ENCODE measurements at places on chromosomes 4 and X. TPM values are rescaled to one million over a fixed set of nuclear protein-coding genes. Genes with fewer than 3 reads are reported as not detected.

CDKL2 gene
- 1.1 TPM for total RNA-seq

RAP1GDS1 gene
- total RNA-seq, result 31.2 TPM

CHRDL1 gene
- not detected for total RNA-seq

DKK2 gene
- total RNA-seq, result not detected

SOWAHD gene
- total RNA-seq, result not detected

TRIM2 gene
- 73.1 TPM for total RNA-seq

NLGN4X gene
- total RNA-seq, result not detected

MAGEA6 gene
- total RNA-seq, result not detected

RAI2 gene
- not detected for total RNA-seq

DCHS2 gene
- total RNA-seq, result not detected

PRKX gene
- 31.5 TPM for total RNA-seq

POU4F2 gene
- total RNA-seq, result not detected

SATL1 gene
- 0.17 TPM for total RNA-seq

ATOH1 gene
- total RNA-seq, result not detected

RBMXL3 gene
- not detected for total RNA-seq

CCSER1 gene
- total RNA-seq, result 1.1 TPM

MORC4 gene
- total RNA-seq, result 32.7 TPM

SMR3B gene
- total RNA-seq, result not detected

SPANXD gene
- total RNA-seq, result not detected

CXXC4 gene
- total RNA-seq, result 0.03 TPM

TENM3 gene
- 13.8 TPM for total RNA-seq

DKC1 gene
- 153 TPM for total RNA-seq

GPC3 gene
- total RNA-seq, result not detected

Data from NCI-H460 (cell line).